ENCODE measurements at places on chromosomes 1 and 21.

GRCh38 chr1:108725906-108726305, 13.2 kb downstream of the FNDC7 start:
- no peak for DNase-seq

DNA sequence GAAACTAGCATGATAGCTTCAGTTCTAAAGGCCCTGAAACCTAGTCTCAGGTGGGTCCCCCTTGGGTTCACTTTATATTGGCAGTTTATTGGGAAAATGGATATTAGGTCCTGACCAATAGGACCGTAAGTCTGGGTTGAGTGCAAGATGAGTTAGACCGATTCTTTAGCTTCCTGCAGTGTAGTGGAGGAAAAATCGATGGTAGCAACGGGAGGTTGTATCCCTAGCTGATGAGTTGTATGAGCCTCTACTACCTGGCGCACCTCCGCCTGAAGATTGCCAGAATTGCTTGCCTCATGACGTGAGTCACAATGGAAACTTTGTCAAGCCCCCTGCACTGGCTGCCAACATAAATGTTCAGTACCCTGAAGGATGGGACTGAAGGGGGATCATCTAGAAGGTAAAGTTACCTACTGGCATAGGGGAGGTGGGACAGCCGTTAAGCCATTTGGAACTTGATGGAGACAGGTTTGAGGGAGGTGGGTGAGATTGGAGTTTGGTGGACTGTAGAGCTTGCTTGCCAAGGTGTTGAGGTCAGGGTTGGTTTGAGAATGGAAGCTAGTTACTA, 3.9 kb downstream of the RCC1 start:
- DNase-seq = peak; percentile 75

DNA sequence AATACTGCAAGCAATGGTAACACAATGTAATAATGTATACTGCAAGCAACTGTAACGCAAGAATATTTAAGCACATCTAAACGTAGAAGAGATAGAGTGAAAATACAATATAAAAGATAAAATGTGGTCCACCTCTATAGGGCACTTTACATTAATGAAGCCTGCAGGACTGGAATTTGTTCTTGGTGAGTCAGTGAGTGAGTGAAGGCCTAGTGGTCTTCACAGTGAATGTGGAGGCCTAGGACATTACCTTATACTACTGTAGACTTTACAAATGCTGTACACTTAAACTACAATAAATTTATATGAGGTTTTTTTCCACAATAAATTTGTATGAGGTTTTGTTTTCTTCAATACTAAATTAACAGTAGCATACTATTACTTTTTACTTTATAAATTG, 287.4 kb upstream of the SNX7 start:
- no peak for DNase-seq

DNA sequence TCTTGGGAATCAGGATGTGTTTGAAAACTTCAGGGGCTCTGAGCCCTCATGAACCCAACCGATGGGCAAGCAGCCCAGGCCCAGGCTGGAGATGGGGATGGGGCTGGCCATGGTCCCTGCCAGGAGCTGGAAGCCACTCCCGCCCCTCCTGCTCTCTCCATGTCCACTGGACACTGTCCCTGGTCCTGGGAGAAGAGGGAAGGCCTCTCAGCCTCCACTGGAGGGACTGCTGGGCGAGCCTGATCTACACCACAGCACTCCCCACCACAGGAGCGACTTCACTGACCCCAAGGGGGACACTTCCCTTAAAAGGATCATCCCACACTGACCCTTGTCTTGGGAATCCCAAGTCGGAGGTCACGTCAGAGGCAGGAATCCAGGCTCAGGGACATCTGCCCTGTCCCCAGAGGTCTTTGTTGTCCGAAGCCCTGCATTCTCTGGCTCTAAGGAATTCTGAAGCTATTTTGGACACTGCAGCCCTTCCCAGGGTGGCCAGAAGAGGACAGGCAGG, 16.9 kb upstream of the COL18A1 start:
- peak; percentile 49 for DNase-seq

- no peak for DNase-seq
Measured at GRCh38 chr1:96002969-96003964, 718.3 kb upstream of the PTBP2 start.

- no peak for DNase-seq
Measured at GRCh38 chr1:213326281-213327016, 275.4 kb downstream of the RPS6KC1 start.

DNA sequence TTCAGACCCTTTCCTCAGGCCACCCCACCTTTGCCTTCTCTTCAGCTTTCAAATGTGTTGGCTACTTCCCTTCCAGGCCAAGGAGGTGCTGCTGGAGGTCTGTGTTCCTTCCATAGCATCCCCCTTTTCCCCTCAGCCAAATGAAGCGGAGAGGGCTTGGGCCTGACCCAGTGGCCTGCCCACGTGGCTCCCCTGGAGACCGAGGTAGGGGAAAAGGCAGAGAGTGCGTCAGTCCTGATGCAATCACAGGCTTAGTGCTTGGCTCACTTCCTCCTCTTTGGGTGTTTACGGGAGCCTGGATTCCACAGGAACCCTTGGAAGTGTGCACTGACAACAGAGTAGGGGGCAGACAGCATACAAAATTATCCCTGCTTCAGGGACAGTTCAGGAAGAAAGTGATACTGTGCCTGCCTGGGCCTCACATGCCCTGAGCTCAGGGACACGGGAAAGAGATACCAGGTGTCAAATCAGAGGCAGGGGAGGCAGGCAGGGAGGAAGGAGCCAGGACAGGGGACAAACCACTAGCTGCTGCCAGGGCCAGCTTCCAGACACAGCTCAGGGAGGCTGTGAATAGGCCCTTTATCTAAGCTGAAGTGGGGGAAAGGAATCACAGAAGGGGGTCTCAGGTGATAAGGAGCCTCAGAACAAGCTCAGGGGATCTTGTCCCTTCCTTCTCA, 16.6 kb upstream of the PTP4A2 start:
- DNase-seq = peak; percentile 64

- DNase-seq = no peak
Measured at GRCh38 chr1:95770581-95770980, 536.6 kb downstream of the RWDD3 start.

GRCh38 chr1:178417858-178418257, 78.9 kb downstream of the CLEC20A start:
- no peak for DNase-seq

GRCh38 chr1:909861-910310, 13.8 kb upstream of the SAMD11 start:
- no peak for DNase-seq

- no peak for DNase-seq
Measured at GRCh38 chr1:89842567-89843272, 21.9 kb downstream of the LRRC8D start.

- DNase-seq = no peak
Measured at GRCh38 chr1:178324003-178324402, 172.8 kb downstream of the CLEC20A start.

DNA sequence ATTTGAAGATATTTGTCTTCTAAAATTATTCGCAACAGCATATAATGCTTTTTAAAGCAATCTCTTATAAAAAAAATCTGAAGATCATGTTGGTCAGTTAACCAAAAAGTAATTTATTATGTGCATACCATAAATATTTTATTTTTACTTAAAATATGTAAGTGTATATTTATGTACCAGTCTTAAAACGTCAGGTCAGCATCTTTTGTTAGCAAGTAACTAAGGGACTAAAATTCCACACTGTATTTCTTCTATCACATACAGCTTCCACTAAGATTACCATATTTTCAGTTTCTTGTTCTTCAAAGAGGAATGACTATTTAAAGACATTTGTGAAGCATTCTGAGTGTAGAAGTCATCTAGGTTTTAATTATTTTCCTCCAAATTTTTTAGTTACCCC, 19.6 kb downstream of the NEGR1 start:
- no peak for DNase-seq

GRCh38 chr1:226641671-226642231, 93.2 kb downstream of the STUM start:
- peak; percentile 50 for DNase-seq

DNA sequence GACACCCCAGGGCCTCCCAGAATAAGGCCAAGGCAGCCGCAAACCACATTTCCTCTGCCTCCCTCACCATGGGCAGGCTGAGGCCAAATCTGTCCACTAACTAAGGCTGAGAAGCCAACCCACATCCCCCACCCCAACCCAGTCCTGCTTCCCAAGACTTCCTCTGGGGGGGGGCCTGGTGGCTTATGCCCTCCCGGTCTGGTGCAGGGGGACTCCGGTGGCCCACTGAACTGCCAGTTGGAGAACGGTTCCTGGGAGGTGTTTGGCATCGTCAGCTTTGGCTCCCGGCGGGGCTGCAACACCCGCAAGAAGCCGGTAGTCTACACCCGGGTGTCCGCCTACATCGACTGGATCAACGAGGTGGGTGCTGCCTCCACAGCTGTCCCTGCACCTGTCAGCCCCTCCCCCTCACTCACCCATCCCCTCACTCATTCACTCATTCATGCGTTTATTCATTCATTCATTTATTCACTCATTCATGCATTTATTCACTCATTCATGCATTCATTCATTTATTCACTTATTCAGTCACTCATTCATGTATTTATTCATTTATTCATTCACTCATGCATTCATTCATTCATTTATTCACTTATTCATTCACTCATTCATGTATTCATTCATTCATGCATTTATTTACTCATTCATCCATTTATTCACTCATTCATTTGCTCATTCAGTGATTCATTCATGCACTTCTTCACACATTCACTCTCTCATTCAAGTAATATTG, 7.3 kb downstream of the CTRC start:
- no peak for DNase-seq

GRCh38 chr1:22111620-22112019, 31.3 kb downstream of the WNT4 start:
- no peak for DNase-seq

DNA sequence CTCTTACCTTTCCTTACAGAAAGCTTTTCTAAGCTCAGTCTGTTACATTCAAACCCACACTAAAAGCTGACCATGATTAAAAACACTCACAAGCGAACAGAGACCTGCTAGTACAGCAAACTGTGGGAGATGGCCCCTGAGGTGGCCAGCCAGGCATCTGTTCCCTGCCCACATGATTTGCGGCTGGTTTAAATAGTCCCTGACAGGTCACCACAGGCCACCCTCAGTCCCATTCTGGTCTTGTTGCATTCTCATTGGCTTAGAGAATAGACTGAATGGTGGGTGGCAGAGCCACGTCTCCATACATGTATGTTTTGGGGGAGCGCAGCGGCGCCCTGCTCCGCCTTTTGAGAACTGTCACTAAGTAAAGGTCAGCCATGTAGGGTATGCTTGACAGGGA, 2.3 kb upstream of the ACTA1 start:
- no peak for DNase-seq

GRCh38 chr1:8510041-8510823, 192.3 kb downstream of the SLC45A1 start:
- peak; percentile 71 for DNase-seq

- peak; percentile 89 for DNase-seq
Measured at GRCh38 chr21:14215971-14216641, at the start of gene RBM11. RBM11 (plus strand) TSS chr21:14216157; CDS start chr21:14216187, 30 bp downstream.

DNA sequence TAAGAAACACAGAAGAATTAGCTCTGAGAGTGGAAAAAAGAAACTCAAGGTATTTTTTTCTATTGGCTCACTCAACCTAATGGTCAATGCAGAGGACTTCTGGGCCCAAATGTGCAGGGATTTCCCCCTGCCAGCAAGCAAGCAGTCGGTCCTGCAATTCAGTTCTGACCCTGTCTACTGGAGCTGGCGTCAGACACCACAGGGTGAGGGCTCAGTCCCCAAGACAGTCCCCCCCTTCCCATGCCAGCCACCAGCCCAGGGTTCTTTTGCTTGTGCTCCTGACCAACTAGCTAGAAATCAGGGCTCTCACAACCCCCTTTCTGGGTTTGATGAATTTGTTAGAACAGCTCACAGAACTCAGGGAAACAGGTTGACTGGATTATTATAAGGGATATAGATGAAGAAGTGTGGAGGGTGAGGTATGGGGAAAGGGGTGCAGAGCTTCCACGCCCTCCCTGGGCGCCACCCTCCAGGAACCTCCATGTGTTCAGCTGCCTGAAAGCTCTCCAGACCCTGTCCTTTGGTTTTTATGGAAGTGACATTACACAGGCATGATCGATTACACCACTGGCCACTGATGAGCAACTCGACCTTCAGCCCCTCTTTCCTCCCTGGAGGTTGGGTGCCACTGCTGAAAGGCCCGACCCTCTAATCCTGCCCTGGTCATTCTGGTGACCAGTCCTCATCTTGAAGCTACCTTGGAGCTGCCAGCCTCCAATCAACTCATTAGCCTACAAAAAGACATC, 22.5 kb upstream of the PWP2 start:
- DNase-seq = peak; percentile 66

- no peak for DNase-seq
Measured at GRCh38 chr1:196407358-196408051, 200.7 kb downstream of the KCNT2 start.
